ENCODE measurements at places on chromosomes 7 and 10.

- no peak for DNase-seq
Observed at GRCh38 chr7:18667466-18667865, 171.9 kb downstream of the HDAC9 start.

DNA sequence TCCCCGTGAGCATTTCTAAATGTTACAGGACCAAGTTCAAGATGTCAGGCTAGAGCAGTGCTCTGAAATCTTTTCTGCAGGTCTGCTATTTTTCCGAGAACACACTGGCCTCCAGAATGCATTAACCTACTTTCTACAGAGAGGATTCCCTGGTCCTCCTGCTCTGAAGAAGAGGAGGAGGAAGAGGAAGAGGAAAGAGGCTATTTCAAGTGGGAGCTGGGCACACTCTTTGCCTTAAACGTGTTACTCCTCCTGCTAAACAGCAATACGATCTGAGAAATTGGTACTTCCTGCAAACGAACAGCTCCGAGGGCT is 157.4 kb downstream of the FRMD4A start:
- no peak for DNase-seq

GRCh38 chr7:37342688-37343471 is 105.8 kb downstream of the ELMO1 start:
- peak; percentile 47 for DNase-seq

DNA sequence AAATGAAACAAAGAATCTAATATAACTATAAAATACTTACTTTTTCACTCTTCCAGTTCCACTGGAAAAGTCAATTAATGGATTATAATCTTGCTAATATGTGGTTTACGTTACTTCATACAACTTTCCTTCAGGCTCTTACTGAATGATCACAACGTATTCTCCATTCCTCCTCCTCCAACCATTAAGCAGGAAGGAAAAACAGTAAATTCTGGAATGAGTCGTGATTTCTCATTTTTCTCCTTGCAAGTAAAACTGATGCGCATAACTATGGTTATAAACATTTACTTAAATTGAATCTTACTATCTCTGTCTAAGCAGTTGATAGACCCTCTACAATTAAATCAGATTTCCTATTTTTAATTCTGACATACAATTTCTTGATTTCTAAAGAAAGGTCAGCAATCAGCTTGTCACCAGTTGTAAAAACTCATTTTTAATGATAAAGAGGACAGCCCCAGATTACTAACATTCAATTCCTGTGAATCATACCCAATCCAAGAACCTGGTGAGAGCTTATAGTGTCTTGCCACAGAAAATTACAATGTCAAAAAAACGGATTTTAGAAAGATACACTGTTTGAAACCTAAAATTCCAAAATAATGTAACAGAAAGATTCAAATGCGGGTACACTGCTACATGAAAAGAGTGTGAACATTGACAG is 64.3 kb downstream of the EZH2 start:
- no peak for DNase-seq

DNA sequence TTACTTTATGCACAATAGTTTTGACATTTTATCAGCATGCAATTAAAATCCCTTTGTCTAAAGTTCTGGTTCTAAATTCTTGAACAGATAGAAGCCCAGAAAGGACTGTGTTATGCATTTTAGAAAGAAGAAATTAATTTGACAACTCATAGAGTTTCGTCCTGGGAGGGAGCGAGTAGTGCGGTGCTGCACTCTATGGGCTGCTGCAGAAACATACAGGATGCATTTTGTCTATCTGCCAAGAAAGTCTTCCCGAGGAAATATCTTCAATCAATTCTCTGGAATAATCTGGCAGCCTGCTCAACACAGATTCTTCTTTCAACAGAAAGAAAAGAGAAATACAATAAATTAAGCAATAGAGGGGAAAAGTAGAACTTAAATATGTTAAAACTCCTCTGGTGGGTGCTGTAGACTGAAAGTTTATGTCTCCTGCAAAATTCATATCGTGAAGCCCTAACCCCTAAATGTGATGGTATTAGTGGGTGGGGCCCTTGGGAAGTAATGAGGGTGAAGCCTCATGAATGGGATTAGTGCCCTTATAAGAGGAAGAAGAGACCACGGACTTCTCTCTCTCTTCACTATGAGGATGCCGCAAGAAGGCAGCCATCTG is 39.0 kb upstream of the IFRD1 start:
- no peak for DNase-seq

DNA sequence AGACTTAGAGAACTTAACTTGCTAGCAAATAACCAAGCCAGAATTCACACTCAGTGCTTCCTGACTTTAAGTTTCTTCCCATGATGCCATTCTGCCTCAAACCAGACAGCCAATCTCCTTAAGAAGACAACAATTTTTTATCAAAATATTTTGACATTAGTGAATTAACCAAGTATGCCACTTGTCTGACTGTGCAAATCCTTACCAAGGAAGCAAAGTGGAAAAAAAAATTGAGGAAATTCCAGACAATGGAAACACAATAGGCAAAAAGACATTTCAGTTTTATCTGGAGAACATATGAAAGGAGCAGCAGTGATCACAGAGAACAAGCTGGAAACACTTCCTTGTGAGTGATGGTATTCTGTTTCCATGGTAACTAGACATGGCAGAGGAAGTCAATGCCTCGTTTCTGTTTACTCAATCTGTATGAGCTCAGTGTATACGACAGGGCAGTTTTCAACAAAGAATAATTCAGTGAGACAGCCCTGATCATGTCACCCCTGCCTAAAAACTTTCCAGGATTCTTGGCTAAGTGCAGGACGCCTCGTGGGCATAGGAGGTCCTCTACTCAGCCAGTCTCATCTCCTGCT is 114.2 kb downstream of the DYNC1I1 start:
- DNase-seq = no peak

DNA sequence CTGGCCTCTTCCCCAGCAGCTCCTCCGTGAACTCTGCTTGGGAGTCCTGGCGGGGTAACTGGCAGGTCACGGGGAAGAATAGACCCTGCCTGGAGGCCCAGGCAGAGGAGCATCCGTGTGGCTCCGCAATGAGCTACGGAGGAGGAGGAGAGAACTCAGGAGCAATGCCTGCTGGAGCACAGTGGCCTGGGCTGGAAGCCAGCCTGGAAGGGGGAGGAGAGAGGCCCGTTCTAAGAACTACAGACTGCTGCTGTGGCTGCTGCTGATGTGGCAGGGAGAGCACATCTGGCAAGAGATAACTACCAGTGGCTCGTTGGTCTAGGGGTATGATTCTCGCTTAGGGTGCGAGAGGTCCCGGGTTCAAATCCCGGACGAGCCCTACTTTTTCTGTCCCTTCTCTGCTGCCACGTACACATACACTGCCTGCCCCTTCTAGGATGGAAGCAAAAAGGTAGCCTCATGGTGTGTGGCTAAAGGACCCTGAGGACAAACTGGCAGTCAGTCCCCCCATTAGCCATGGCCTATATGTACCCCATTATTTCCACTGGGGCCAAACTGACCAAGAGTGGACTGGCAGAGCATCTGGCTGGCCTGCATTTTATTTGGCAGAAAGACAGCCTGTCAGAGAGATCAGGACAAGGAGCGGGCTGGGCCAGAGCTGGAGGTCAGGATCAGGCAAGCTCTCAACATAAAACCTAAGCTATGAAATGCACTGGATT is 7.7 kb upstream of the OPN1SW start:
- no peak for DNase-seq

- no peak for DNase-seq
Observed at GRCh38 chr10:111707076-111707475, 476.5 kb downstream of the GPAM start.

GRCh38 chr10:31757386-31757791 is 171.2 kb downstream of the ARHGAP12 start:
- DNase-seq = no peak

- no peak for DNase-seq
Observed at GRCh38 chr10:131210181-131210580, 101.3 kb downstream of the TCERG1L start.

DNA sequence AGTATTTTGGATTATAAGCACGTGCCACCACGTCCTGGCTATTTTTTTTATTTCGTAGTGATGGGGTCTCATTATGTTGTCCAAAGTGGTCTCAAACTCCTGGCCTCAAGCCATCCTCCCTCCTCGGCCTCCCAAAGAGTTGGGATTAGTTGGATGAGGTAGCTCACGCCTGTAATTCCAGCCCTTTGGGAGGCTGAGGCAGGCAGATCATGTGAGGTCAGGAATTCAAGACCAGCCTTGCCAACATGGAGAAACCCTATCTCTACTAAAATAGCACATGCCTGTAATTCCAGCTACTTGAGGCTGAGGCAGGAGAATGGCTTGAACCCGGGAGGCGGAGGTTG is 21.8 kb upstream of the YWHAG start:
- DNase-seq = no peak

GRCh38 chr10:62154231-62154630 is 114.4 kb downstream of the RTKN2 start:
- no peak for DNase-seq

- no peak for DNase-seq
Observed at GRCh38 chr10:113459626-113460280, 93.1 kb upstream of the HABP2 start.

- DNase-seq = no peak
Observed at GRCh38 chr10:75015442-75015841, 96.0 kb upstream of the SAMD8 start.

DNA sequence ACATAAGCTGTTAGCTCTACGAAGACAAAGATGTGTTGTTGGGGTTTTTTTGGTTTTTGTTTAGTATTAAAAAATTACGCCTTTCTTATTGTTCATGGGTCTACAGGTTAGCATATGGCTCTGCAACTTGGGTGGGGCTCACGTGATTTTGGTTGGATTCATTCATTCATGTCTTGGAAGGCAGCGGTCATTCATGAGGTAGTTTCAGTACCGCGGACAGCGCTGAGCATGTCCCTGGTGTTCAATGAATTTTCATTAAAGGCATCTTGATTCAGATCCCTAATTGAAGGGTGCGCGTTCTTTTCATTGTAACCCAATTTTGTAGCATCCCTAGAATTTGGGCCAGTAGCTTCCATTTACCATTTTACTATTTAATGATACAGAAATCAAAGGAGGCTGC is 42.9 kb upstream of the TCERG1L start:
- DNase-seq = no peak

- DNase-seq = peak; percentile 86
Observed at GRCh38 chr10:91163269-91163868, 57.1 kb upstream of the PCGF5 start.

DNA sequence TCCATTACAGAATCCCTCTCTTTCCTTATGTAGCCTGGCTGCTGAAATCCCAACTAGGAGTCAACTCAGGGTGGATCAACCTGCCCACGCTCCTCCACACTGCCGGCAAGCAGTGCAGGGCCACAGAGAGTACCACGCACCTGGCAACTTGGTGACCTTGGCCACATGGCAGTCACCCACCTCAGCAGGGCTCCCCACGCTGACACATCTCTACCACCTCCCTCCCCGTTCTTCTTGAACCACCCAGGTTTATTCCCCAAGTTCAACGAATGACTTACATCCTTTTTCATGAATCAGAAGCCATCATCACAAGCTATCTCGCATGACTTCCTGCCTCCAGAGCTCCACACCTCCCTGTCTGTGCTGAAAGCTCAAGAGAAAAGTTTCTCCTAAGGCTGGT is 153.4 kb downstream of the GRID1 start:
- DNase-seq = no peak

DNA sequence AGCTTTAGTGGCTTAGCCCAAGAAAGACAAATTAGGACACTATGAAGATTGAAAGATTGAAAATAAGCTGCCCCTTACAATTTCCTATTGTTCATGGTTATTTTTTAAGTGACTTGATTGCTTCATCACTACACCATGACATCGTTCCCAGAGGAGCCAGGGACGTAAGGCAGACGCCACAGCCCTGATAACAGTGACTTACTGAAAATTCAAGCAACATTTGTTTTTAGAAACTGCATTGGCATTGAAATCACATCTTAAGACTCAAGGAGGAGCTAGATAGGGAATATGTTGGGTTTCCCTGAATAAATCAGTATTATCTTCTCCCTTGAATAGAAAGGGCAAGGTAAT is 38.7 kb upstream of the ANK3 start:
- DNase-seq = no peak

DNA sequence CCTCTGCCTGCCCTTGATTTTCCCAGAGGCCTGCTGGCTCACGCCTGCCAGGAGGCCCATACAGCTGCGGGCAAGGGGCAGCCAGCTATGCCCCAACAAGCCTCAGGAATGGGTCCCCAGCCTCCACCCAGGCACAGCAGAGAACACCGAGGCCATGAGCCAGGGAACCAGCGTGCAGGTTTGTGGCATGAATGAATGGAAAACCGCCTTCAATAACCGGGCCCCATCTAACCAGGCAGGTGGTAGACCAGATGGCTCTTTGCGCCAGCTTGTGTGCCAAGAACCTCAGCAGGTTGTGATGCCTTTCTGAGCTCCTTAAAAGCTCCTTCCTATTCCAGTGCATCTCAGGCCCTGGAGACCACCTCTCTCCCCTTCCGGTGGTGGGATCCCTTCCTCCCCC is 50.2 kb downstream of the ELFN1 start:
- DNase-seq = no peak

DNA sequence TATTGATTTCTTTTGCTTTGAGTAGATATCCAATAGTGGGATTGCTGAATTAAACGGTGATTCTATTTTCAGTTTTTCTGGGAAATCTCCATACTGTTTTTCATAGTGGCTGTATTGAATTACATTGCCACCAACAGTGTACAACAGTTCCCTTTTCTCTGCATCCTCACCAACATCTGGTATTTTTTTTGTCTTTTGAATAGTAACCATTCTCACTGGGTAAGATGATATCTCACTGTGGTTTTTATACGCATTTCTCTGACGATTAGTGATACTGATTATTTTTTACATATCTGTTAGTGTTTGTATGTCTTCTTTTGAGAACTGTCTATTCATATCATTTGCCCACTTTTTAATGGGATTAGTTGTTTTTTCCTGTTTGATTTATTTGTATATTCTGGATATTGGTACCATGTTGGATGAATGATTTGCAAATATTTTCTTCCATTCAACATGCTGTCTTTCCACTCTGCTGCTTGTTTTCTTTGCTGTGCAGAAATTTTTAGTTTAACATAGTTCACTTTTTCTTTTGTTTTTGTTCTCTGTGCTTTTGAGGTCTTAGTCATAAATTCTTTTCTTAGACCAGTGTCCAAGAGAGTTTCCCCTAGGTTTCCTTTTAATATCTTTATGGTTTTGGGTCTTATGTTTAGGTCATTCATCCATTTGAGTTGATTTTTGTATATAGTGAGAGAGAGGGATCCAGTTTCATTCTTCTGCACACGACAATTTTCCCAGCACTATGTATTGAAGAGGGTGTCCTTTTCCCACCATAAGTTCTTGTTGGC is 584.7 kb downstream of the PHTF2 start:
- DNase-seq = no peak

DNA sequence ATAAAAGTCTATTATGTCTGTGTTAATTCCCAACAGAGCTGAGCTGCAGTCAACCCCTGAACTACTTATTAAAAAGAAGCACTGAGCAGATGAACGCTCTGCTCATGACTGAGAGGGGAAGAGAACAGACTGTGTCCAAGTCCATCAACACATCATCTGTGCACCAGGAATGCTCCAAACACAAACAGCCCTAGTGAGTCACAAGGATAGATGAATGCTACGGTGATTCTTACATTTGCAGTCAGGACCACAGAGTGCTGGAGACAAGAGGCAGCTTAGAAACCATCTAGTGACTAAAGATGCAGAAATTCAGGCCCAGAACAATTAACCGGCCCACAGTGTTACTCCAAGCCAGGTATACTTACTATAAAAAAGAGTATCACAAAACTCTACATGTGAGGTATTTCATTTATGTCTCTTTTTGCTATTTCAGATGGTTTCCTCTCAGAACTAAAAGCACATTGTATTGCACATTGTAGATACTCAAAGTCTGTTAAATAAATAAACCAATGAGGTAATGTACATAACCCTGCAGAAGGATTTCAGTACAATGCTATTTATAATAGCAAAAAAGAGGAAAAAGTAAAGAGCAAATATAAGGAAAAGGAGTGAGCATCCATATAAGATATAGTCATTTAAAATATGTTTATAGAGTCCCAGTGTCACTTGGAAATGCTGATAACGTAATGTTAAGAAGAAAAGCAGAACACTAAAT is 159.2 kb downstream of the KCNMA1 start:
- DNase-seq = no peak

Data from GM20000 (cell line).